ENCODE measurements at places on chromosomes 2 and 18.
A peak's percentile ranks its signal among the peaks of the same experiment; 100 is the strongest.

- no peak for DNase-seq
Measured at GRCh38 chr2:133791191-133791590, 222.9 kb upstream of the NCKAP5 start.

DNA sequence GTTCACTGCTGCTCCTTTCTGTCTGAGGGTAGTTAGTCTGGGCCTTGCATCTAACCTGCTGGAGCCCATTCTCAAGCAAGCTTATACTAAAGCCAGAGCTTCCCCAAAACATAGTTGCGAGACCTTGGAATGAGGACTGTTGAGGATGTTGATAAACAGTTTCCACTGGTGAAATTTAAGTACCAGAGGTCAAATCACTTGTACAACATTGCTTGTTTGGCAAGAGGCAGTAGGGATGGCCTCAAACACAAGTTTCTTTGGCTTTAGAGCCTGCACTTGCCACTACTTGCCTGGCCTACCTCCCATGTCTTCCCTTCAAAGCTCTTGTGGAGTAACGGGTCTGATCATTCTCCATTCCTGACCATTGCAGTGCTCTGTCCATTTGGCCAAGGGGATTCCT is 262.7 kb downstream of the FHOD3 start:
- DNase-seq, result no peak

- DNase-seq, result no peak
Measured at GRCh38 chr2:203830304-203831055, 37.1 kb upstream of the CTLA4 start.

GRCh38 chr2:196131384-196131937 is 39.9 kb downstream of the STK17B start:
- DNase-seq, result peak; percentile 36

DNA sequence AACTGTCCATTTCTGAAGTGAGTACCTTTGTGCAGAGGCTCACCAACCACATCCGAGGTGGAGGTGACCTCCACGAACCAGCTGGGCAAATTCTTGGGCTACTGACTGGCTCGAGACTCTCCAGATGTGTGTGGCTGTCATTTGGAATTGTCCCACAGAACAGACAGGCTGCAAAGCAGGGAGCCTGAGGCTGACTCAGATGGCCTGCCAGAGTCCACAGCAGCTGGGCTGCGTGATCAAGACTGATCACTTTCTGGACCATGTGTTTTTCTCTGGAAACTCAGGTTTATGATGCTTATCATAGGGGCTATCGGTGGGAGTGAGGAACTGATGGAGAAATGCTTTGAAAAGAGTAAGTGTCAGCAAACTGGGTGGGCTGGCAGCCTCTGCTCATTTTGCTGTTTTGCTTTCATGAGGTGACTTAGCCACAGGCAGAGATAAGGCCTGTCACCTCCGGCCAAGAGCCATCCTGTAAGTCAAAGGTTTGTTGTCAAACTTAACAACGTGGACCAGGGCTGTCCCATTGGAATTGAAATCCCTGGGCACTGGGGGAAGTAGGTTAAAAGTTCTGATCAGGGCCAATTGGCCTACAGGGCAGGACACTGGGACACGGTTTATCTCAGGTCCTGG is 120.4 kb downstream of the LIPG start:
- DNase-seq, result no peak

GRCh38 chr2:218020281-218020680 is 17.5 kb upstream of the TNS1 start:
- DNase-seq, result no peak

All from stimulated activated CD8-positive, alpha-beta memory T cell treated with anti-CD3 and anti-CD28 coated beads, Interleukin-2, amount 100 ng/mL, for 1 hour (primary cell).